ENCODE measurements at places on chromosomes 1 and 21.

GRCh38 chr1:93078986-93079654 is at the start of gene MTF2:
MTF2 (plus strand) TSS chr1:93079283; CDS start chr1:93079527, 244 bp downstream.
- DNase-seq = peak; percentile 78

GRCh38 chr1:162732094-162732493 is 58.4 kb upstream of the HSD17B7 start:
- DNase-seq = no peak

DNA sequence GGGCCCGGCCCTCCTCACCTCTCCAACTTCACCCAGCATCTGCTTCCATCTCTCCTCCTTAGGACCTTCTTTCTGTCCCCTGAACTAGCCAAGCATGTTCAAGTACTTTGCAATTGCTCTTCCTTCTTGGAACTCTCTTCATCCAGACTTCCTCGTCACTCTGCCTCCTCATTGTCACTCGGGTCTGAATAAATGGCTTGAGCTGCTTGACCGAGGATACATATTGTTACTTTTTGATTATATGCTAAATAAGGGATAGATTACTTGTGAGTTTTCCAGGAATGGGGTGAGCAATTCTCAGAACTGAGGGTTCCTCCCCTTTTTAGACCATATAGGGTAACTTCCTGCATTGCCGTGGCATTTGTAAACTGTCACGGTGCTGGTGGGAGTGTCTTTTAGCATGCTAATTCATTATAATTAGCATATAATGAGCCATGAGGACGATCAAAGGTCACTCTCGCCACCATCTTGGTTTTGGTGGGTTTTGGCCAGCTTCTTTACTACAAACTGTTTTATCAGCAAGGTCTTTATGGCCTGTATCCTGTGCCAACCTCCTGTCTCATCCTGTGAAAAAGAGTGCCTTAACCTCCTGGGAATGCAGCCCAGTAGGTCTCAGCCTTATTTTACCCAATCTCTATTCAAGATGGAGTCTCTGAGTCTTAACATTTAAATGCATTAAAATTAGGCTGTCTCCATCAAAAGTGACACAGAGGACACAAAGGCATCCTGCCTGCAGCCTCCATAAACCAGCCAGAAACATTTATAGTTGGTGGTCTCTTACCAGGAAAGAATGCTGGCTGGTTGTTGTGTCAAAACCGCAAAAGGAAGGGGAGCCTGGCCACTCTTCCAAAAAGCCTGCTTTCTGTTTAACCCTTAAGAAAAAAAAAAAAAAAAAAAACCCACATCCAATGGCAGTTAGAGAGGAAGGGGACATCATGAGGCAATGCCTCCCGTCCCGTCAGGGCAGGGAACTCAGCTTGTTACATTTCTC is 179.3 kb downstream of the KAZN start:
- DNase-seq = no peak

DNA sequence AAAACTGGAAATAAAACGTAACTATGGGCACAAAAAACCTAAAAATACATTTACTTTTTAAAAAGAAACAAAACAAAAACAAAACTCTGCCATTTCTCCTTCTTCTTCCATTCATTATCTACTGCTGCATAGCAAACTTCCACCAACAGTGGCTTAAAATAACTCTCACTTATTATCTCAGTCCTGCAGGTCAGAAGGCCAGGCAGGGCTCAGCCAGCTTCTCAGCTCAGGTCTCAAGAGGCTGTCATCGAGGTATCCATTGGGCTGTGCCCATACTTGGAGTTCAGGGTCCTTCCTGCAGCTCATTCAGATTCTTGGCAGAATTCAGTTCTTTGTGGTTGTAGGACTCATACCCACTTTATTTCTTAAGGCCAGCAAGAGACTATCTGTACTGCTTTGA is 352.7 kb upstream of the PLD5 start:
- DNase-seq = no peak

DNA sequence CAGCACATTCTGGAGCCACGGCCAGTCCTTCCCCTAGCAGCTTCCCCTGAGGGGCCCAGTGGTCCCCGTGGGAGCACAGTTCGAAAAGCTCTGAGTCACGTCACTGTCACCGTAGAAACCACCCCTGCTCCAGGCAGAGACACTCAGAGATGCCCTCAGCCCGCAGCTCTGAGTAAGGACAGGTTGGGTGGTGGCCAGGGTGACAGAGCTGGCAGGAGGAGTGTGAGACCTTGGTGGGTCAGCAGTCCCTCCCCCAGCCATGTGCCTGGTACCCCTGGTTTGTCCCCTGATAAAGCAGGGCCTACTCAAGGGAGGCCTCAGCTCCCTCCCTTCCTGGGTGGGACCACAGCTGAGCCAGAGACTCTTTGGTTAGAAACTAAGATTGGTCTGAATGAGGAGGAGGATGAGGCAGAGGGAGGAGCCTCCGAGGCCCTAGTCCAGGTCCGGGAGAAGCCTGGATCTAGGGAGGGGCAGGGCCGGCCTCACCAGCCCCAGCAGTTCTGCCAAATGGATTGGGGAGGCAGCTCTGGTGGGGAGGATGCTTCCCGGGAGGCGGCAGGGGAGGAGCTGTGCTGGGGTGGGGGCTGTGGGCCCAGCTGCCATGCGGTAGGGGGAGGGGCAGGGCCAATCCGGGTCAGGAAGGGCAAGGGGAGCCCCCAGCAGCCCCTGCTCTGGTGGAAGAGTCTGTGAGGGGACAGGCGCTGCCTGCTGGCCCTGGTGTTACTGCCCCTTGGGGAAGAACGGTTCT is 55.2 kb downstream of the SLC9A1 start:
- DNase-seq = peak; percentile 68

- DNase-seq = no peak
Observed at GRCh38 chr1:21508580-21509350, 458 bp upstream of the ALPL start.

GRCh38 chr1:15128520-15129313 is 24.8 kb upstream of the TMEM51 start:
- peak; percentile 62 for DNase-seq

GRCh38 chr1:168032029-168032428 is 95.2 kb upstream of the MPC2 start:
- DNase-seq = no peak

- DNase-seq = no peak
Observed at GRCh38 chr1:223140611-223141405, 2.2 kb downstream of the TLR5 start.

DNA sequence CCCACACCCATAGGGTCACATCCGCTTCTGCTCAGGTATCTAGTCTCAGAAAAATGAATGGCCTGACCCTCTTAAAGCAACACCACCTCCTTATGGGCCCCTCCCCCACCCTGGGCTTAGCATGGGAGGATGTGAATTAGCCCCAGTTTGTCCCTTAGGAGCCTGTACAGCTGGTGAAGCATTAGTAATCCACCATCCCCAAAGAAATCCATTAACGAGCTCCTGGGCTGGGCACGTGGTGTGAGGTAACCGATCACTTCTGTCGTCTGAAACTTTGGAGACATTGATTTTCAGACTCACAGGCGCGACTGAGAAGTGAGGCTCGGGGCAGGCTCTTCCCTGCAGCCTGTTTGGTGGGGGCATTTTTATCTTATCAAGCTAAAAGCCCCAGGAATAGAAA is 10.5 kb downstream of the RASSF5 start:
- DNase-seq = no peak

- no peak for DNase-seq
Observed at GRCh38 chr1:2238361-2239012, 10.4 kb downstream of the SKI start.

GRCh38 chr1:52424231-52424636 is 19.8 kb downstream of the PRPF38A start:
- no peak for DNase-seq

GRCh38 chr1:86477256-86477655 is 8.5 kb downstream of the CLCA1 start:
- no peak for DNase-seq

DNA sequence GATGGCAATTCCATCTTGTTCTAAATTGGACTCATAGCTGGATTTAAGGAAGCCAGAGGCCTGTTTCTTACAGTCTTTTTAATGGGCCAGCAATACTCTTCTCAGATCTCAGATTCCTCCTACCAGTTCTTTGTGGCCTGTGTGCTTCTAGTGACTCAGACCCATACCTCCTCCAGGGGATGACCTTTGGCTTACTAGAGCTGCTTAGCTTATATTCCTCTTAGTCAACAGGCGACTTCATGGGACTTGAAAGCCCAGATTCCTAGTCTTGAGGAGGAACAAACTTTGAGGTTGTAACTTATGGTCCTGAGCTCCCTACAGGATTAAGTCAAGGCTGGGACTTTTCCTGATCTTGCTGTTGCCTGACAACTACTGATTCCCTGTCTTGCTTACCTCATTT is 12.4 kb upstream of the PAPPA2 start:
- DNase-seq = no peak

GRCh38 chr21:26389971-26390641 is 183.0 kb downstream of the CYYR1 start:
- peak; percentile 90 for DNase-seq

DNA sequence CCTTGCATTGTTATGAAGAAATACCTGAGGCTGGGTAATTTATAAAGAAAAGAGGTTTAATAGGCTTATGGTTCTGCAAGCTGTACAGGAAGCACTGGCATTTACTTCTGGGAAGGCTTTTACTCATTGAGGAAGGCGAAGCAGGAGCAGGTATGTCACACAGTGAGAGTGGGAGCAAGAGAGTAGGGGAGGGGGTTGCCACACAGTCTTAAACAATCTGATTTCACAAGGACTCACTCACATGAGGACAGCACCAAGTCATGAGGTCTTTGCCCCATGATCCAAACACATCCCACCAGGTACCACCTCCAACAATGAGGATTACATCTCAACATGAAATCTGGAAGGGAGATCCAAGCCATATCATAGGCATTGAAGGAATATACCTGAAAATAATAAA is 127.2 kb downstream of the EVI5 start:
- no peak for DNase-seq

DNA sequence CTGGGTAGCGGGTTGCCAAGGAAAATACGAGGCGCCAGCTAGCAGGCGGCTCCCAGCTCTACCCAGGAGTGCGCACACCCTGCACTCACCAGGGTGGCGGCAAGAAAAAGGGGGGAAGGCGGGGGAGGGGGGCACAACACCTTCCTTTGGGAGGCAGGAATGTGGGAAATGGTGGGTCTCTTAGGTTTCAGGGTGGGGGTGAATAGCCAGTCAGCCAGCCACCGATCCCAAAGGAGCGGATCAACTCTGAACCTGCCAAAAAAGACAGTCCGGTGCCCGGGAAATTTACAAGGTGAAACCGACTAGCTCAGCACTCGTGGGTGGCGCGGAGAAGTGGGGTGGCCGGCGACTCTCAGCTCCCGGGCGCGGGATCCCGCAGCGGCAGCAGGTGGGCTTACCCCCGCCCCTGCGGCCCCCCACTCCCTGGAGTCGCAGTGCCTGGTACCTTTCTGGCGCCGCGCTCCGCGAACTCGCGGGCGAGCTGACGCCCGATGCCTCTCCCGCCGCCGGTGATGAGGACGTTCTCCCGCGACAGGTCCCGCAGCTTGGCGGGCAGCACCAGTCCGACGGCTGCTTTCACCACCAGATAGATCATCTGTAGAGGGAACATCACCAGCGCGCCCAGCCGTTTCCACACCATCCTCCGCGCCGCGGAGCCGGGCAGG is 1.2 kb downstream of the DHRS3 start:
- no peak for DNase-seq
